NCI-H1048 (cell line): ENCODE measurements at places on chromosomes 2 and 18.

GRCh38 chr2:173394091-173394974 lies 39.7 kb downstream of the CDCA7 start:
- DNase-seq, result no peak

- no peak for DNase-seq
Observed at GRCh38 chr2:181366675-181367175, 90.5 kb upstream of the ITGA4 start.

- DNase-seq, result no peak
Observed at GRCh38 chr2:23659328-23659727, 267.6 kb downstream of the ATAD2B start.

GRCh38 chr2:132766573-132766972 lies 96.6 kb upstream of the LYPD1 start:
- DNase-seq, result no peak

DNA sequence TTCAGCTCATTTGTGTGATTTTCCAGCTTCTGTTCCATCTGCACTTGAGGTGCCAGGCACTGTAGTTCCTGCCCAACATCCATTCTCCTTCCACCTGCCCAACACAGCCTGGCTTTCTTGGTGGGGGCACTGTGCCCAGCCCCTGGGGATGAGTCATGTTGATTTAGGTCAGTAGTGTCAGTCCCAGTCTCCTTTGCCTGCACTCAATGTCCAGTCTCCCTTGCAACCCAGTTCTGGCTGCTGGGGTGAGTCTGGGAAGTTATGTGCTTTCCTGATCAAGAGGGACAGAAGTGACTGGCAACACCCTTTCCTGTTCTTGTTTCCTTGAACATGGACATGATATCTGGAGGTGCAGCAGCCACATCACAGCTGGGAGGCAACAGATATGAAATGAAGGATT lies 1.5 kb upstream of the ASB18 start:
- DNase-seq, result no peak

DNA sequence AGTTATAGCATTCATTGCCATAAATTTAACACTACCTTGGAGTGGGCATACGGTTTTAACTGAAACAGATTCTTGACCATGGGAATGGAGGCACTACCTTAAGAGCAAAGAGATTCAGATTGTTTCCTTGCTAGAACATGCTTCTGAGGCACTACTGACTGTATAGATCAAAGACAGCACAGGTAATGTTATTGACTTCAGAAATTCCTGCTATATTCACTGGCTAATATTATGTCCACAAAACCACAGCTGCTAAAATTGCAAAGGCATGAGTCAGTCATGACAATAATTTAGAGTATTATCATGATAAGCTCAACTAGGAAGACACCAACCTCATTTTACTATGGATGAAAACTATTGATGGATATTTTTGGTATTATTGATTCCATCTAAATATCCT lies 39.4 kb downstream of the SLC8A1 start:
- DNase-seq, result no peak

GRCh38 chr18:33918571-33918970 lies 306.1 kb downstream of the NOL4 start:
- DNase-seq, result no peak

DNA sequence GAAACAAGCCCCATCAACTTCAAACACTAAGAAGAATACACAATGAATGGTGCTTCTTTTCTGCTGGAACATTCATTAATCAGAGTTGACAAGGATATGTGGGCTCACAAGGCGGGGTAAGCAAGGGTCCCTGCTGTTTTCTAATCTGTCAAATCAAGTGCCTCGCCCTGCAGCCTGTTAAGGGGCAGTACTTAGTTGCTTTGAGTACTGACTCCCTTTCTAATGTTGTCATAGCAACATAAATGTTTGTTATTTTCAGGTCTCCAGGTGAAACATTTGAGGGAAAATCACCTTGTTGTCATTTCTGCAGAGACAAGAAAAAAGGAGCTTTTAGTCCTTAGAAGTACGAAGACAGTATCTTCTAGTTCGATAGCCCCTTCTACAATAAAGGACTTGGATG lies 284.7 kb upstream of the PKDCC start:
- no peak for DNase-seq

DNA sequence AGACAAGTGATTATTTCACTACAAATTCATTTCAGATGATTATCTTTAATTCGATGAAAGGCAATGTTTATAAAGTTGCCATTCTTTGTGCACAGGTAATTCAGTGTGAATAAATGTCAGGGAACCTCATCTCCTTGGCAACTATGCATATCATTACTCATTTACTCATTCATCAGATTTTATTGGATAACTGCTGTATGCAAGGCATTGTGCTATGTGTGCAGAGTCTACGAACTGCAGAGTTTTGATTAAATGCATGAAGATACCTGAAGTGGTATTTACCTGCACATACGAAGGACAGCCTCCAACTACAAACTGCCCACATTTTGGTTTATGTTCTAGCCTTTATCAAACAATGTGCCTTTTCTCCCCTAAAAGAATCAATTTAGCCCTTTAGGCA lies 3.5 kb downstream of the RND3 start:
- no peak for DNase-seq

- DNase-seq, result peak; percentile 45
Observed at GRCh38 chr2:234989183-234989701, 37.4 kb downstream of the SH3BP4 start.

GRCh38 chr2:204665771-204666170 lies 120.5 kb downstream of the PARD3B start:
- no peak for DNase-seq

- DNase-seq, result no peak
Observed at GRCh38 chr2:43269074-43269572, 42.7 kb upstream of the ZFP36L2 start.

- DNase-seq, result no peak
Observed at GRCh38 chr2:9302755-9303154, 96.1 kb downstream of the ASAP2 start.

GRCh38 chr2:100580367-100581276 lies 17.8 kb downstream of the PDCL3 start:
- DNase-seq, result no peak

DNA sequence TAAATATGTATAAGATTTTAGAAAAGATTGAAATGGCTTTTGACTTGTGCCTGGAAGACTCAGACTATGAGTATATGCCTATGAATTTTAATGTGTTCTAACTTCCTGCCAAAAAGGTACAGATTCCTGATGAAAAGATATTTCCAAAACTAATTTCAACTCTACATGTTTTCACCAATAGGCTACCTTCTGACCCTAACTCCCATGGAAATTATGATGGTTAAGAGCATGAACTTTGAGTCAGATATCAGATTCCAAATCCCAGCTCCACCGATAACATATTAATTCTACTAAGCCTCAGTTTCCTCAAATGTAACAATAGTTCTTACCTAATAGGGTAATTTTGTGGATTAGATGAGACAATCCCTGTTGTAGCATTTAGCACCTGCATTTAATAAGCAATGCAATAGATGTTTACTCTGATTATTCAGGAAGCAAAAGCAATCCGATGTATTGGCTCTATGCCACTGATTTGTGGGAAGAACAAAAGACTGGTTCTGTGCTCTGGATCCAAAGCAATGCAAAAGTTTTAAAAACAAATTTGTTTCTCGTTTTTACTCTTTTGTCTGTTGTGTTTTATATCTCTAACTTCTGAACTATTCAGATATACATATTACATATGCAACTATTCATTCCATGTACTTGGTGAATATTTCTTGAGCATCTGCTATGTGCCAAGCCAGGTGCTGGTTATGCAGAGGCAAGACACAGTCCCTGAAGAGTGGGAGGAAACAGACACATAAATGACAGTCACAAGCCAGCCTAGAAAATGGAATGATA lies 115.4 kb downstream of the GATA6 start:
- DNase-seq, result no peak

GRCh38 chr2:149169656-149170055 lies 131.2 kb downstream of the LYPD6B start:
- DNase-seq, result no peak

GRCh38 chr18:38025433-38026038 lies 459.9 kb upstream of the CELF4 start:
- DNase-seq, result no peak

DNA sequence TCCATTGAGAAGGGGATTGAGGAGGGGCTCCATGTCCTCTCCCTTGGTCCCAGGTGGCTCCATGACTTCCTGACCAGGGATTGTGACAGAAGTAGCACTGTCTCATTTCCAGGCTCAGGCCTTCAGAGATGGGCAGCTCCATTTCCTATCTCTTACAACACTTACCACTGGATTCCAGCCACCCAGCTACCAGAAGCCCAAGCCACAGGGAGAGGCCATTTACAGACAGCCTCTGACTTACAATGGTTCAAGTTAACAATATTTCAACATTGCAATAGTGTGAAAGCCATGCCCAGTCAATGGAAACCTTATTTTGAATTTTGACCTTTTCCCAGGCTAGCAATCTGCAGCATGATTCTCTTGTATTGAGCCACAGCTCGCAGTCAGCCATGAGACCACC lies 164.9 kb upstream of the AGAP1 start:
- DNase-seq, result no peak

DNA sequence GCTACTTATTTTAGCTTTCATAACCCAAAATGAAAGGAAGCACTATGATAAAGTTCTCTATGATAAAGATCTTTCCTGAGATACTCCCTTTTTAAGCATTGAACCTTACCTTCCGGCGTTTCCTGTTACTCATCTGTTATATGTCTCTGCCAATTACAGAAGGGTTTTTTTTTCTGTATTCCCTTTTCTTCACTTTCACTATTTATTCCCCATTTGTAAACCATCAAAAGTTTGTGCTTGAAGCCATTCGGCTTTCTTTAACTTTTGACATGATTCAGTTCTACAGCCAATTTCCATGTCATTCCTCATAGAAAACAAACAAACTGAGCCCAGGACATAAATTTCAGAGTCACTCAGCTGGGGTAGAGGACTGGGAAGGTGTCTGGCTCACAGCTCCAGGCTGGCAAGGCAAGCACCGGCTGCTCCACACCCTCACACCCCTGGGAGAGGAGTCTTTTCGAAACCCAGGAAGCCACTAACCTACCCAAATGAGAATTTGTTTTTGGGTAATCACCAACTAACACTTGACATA lies 429.4 kb upstream of the TRIB2 start:
- DNase-seq, result no peak

GRCh38 chr2:95060446-95061118 lies 35.1 kb downstream of the MAL start:
- no peak for DNase-seq

GRCh38 chr2:11777886-11778415 lies 31.5 kb downstream of the LPIN1 start:
- DNase-seq, result no peak
